ENCODE measurements at places on chromosomes 16 and 17.
A peak's percentile ranks its signal among the peaks of the same experiment; 100 is the strongest.

DNA sequence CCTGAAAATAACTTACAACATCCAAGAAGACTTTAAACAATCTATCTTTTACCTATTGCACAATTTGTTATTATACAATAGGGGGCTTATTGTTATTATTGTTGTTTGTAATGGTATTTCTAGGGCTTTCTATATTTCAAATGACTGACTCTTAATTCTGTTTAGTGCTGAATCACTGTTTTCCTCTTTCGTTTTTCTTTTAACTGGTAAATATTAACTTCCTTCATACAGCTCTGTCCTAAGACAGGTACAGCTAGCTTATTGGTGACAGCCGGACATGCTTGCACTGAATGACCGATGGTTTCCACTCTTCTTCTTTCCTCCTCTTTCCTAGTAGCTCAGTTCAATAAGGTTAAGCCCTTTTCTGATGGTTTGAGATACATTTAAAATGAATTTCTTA lies 11.6 kb downstream of the KRTAP9-7 start:
- no peak for DNase-seq

GRCh38 chr17:72393553-72393952 lies 272.7 kb downstream of the SOX9 start:
- no peak for DNase-seq

- DNase-seq: no peak
These were observed 14.7 kb upstream of the NACA2 start for GRCh38 chr17:61605692-61606091.

- peak; percentile 69 for DNase-seq
These were observed 60.4 kb downstream of the NOG start for GRCh38 chr17:56653877-56654276.

DNA sequence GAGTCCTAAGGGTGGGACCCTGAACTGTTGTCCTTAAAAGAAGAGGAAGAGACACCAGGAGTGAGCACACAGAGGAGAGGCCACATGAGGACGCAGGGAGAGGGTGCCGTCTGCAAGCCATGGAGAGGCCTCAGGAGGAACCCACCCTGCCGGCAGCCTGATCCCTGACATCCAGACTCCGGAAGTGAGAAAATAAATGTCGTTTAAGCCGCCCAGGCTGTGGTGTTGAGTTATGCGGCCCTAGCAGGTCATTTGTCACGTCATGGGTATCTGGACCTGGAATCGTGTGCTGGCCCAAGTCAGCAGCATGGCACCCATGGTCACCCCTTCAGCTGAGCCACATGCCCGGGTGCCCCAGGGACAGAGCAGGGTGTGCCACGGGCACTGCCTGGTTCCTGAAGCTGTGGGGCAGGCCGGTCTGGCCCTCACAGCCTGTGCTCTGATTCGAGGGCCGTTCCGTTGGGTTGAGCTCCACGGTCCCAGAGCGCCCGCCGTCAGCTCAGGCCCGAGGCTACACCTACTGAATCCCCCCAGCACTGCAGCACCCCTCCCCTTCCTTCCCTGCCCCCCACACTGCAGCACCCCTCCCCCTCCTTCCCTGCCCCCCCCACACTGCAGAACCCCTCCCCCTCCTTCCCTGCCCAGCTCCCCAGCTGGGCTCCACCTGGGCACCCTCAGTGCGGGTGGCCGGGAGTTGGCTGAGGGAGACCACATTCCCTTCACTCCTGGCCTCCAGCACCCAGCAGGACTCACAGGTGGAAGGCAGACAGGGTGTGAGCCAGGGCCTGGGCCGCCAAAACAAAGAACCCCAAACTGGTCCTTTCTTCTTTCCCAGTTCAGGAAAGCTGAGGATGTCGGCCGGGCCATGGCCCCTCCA lies 2.7 kb upstream of the CCDC57 start:
- DNase-seq: no peak

- no peak for DNase-seq
These were observed 12.1 kb downstream of the GLP2R start for GRCh38 chr17:9837551-9838471.

- peak; percentile 94 for DNase-seq
These were observed at the start of gene CEP112 for GRCh38 chr17:66191593-66192377. TSS of gene CEP112 (minus strand) at chr17:66192133.

DNA sequence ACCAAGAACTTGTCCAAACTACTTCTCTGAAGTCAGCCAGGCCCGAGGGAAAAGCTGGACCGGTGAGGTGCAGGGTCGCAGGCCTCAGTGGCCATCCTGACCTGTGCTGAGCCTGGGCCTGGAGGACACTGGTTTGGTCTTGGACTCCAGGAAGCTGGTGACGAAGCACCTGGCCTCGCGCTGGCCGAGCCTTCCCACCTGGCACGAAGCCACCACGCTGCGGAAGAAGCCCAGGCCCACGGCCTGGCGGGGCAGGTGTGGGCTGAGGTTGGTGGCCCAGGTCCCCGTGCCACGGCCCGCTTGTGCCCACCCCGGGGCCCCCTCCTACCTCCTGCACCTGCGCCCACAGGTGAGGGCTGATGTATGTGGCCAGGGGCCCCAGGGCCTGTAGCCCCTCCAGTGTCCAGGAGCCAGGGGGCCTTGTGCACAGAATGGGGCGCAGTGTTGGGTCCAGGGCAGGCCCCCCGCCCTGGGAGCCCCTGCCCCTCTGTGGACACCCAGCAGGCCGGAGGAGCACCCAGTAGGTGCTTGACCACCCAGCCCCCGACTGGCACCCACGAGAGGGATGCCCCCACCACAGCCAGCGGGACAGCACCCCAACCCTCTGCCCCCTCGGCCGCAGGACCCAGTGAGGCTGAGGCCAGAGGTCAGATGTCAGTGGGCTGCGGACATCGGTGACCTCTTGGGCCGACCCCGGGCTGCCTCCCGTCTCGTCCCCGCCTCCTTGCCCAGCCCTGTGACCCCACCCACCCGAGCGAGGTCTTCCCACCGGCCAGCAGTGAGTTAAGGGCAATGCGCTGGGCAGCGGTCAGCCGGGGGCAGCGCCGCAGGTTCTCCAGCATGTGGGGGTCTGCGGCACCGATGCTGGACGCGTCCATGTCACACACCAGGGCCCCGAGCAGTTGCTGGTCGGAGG lies 13.8 kb downstream of the MSLN start:
- no peak for DNase-seq

DNA sequence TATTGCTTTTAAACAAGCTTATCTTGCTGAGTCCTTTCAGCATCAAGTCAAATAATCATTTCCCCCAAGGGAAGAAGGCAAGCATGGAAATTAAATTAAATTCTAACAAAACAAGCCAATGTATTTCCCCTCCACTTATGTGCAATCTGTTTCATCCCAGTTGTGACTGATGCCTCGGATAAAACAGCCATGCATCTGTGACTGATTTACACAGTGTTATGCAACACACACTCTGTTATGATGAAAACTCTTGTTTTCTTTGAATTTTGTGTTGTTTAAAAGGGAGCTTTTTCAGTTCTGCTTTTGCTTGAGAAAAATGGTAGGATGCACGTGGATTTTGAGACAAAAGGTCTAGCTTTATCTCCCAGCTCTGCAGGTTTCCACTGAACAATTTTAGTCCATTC lies 32.6 kb downstream of the TMEM100 start:
- no peak for DNase-seq

- DNase-seq: no peak
These were observed 13.1 kb upstream of the TRAP1 start for GRCh38 chr16:3730161-3731125.

DNA sequence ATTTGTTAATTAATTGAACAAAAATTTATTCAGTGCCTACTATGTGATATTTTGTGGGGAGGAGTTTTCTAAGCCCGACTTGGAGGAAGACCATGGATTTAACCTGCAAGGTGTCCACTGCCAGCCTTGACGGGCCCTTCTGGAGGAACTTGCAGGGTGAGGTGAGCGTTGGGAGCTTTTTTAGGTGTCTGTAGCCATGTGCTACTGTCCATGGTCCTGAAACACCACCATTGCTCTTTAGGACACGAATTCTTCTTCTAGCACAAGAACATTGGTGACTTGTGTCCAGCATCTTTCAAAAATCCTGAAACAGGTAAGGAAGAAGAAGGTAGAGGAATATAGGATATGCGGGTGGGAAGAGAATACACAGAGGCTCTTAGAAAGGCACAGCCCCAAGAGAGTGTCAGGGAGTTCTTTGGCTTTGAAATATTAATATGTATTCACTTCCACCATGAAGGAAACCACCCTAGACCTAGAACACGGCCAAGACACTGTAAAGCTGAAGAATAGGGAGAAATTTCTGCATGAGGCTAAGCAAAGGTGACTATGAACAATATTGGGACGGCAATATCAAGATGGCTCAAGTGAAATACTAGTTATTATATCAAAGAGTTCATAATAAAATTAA lies 27.9 kb upstream of the OR4D1 start:
- DNase-seq: peak; percentile 62

GRCh38 chr17:29867643-29868181 lies 62.3 kb downstream of the SSH2 start:
- DNase-seq: no peak

- peak; percentile 83 for DNase-seq
These were observed 10.7 kb upstream of the CENPV start for GRCh38 chr17:16363749-16364536.
